ENCODE measurements at places on chromosomes 7 and 10. TPM values are rescaled to one million over a fixed set of nuclear protein-coding genes. Genes with fewer than 3 reads are reported as not detected.

Gene HOXA2
- 2.1 TPM for total RNA-seq

Gene ERVW-1
- total RNA-seq, result not detected

Gene EN2
- not detected for total RNA-seq

Gene GRM3
- total RNA-seq, result not detected

Gene GPC2
- total RNA-seq, result 0.49 TPM

Gene CPA4
- not detected for total RNA-seq

Gene ABCA13
- 0.35 TPM for total RNA-seq

Gene SLC16A12
- 1.9 TPM for total RNA-seq

DNA sequence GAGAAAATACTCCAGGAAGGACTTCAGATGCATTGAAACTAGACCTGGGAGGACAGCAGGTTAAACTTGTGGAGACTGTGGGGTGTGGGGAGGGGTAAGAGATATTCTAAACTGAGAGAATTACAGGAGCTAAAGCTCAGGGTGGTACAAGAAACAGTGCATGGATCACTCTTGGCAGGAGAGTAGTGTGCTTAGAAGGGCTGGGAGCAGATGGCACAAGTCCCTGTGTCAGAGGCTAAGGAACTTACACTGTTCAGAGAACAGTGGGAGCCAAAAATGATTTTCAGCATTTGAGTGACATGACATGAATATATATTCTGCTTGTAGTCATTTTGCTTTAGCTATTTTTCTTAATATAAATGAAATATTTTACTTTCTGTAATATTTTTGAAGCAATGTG, 36.0 kb upstream of the LAMB1 start:
- no peaks in the 10 kb centered on the region for H3K27me3 ChIP-seq
- H3K4me3 ChIP-seq, result no peak overlapping the region
- no peak for DNase-seq
- H3K4me1 ChIP-seq, result no peaks in the 10 kb centered on the region

DNA sequence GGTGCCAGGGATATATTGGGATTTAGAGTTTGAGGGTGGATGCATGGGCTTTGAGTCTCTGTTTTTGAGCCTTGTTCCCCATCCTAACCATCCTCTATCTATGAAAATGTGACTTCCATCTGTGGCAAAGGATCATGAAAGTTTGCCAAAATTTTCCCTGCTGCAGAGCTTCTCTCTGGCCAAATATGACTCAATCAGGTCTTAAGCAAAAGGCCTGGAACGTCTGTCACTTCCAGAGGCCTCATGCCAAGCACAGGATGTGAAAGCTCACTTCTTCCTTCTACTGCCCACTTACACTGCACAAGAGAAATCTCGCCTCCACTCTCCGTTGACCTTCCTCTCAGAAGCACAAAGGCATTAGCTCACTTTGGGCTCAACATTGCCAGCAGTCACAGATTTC, 696.9 kb upstream of the NRP1 start:
- H3K36me3 ChIP-seq, result no peaks in the 10 kb centered on the region
- H3K27me3 ChIP-seq, result no peaks in the 10 kb centered on the region
- no peak overlapping the region for H3K27ac ChIP-seq
- H3K4me3 ChIP-seq, result no peak overlapping the region
- DNase-seq, result no peak

GRCh38 chr7:30545791-30546555, 41.3 kb upstream of the GGCT start:
- DNase-seq, result no peak
- H3K36me3 ChIP-seq, result peaks cover 4% of the 10 kb centered on the region
- no peaks in the 10 kb centered on the region for H3K27me3 ChIP-seq

GRCh38 chr10:57898231-57898630, 369.5 kb downstream of the IPMK start:
- no peaks in the 10 kb centered on the region for H3K36me3 ChIP-seq
- no peaks in the 10 kb centered on the region for H3K27me3 ChIP-seq
- H3K4me3 ChIP-seq, result no peak overlapping the region
- no peaks in the 10 kb centered on the region for H3K4me1 ChIP-seq
- H3K27ac ChIP-seq, result no peak overlapping the region

DNA sequence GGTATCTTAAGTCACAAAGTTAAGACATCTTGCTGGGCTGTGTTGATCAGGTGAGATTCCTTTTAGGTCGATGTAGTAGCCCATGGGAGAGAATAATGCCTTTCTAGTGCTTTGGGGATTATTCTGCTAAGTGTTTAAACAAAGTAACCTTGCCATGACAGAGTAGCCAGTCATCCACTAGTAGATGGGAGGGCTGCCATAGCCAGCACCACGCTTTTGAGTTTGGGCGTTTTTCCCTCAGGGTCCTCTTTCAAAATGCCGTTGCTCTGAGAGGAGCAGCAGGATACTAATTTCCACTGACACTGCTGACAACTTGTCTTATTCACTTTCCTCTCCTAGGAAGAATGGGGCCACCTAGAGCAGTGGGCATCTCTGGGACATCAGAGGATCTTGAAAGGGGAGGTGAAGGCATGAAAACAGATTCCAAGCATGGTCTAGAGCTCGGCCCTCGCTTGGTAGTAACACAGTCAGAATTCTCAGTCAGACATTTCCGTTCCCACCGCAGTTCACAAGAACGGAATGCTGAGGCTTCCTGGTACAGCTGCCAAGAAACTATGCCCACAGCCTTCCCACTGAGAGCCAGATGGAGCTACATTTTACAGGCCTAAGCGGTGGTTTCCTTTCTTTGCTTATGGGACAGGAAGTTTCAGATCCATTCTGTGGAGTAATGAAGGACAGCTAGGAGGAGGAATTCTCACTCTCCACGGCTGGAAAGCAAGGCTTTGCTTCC, 15.3 kb upstream of the RSU1 start:
- no peak overlapping the region for H3K4me3 ChIP-seq
- H3K4me1 ChIP-seq, result peaks cover 5% of the 10 kb centered on the region
- no peaks in the 10 kb centered on the region for H3K27me3 ChIP-seq
- no peak for DNase-seq
- H3K36me3 ChIP-seq, result no peaks in the 10 kb centered on the region

GRCh38 chr10:132710036-132710686, 75.8 kb downstream of the NKX6-2 start:
- no peak overlapping the region for H3K4me3 ChIP-seq
- no peak overlapping the region for H3K27ac ChIP-seq

DNA sequence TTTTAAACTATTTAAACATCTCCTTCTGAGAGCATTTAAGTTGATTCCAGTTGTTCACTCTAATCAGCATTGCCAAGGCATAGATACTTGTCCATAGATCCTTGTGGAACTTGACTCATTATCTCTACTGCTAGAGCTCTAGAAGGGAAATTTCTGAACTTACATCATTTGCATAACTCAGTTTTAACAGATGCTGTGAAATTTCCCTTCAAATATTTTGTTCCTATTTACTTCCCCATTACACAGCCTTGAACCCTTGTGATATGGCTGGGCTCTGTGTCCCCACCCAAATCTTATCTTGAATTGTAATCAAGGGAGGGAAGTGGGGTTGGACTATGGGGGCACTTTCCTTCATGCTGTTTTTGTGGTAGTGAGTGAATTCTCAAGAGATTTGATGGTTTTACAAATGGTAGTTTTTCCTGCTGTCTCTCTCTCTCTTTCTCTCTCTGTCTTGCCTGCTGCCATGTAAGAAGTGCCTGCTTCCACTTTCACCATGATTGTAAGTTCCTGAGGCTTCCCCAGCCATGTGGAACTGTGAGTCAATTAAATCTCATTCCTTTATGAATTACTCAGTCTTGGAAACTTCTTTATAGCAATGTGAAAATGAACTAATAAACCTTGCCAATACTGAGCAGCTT, 25.4 kb downstream of the INSIG1 start:
- DNase-seq, result no peak
- no peak overlapping the region for H3K4me3 ChIP-seq
- no peak overlapping the region for H3K27ac ChIP-seq
- peaks cover 28% of the 10 kb centered on the region for H3K27me3 ChIP-seq
- no peaks in the 10 kb centered on the region for H3K4me1 ChIP-seq

DNA sequence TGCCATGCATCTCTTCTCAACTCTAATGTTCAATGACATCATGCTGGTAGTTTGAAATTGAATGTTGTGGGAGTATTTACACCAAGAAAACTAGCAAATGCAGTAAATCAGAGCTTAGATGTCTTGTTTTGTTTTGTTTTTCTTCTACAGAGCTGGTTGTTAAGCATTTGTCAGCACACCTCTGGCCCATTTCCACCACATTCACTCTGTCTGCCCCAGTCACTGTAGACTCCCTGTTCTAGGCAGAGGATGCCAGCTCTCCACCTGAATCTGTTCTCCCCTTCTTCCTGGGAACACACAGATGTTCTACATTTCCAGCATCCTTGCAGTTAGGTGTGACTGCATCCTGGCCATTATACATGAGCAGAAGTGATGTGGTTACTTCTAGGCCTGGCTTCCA, 4.1 kb upstream of the ARHGAP22 start:
- no peak overlapping the region for H3K27ac ChIP-seq
- H3K27me3 ChIP-seq, result no peaks in the 10 kb centered on the region
- peaks cover 4% of the 10 kb centered on the region for H3K4me1 ChIP-seq
- H3K36me3 ChIP-seq, result no peaks in the 10 kb centered on the region
- no peak for DNase-seq

GRCh38 chr10:50648935-50649227, 25.1 kb upstream of the SGMS1 start:
- H3K4me3 ChIP-seq, result no peak overlapping the region
- no peak for DNase-seq
- H3K27me3 ChIP-seq, result no peaks in the 10 kb centered on the region
- H3K36me3 ChIP-seq, result no peaks in the 10 kb centered on the region

DNA sequence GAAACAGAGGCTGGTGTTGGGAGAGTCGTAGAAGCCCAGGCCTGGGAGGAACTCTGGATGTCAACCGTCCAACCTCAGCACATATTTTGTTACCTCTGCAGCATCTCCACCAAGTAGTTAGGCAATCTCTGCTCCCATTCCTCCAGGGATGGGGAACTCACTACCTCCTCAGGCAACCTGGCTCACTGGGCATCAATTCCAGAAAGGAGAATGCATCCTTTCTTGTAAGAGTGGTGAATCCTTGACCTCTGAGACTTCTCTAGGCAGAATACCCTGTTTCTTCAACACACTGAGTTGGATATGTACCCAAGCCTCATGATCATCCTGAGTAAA, 136.7 kb upstream of the ZMIZ1 start:
- H3K4me3 ChIP-seq, result no peak overlapping the region
- no peak for DNase-seq
- H3K4me1 ChIP-seq, result peaks cover 24% of the 10 kb centered on the region
- H3K27ac ChIP-seq, result no peak overlapping the region

DNA sequence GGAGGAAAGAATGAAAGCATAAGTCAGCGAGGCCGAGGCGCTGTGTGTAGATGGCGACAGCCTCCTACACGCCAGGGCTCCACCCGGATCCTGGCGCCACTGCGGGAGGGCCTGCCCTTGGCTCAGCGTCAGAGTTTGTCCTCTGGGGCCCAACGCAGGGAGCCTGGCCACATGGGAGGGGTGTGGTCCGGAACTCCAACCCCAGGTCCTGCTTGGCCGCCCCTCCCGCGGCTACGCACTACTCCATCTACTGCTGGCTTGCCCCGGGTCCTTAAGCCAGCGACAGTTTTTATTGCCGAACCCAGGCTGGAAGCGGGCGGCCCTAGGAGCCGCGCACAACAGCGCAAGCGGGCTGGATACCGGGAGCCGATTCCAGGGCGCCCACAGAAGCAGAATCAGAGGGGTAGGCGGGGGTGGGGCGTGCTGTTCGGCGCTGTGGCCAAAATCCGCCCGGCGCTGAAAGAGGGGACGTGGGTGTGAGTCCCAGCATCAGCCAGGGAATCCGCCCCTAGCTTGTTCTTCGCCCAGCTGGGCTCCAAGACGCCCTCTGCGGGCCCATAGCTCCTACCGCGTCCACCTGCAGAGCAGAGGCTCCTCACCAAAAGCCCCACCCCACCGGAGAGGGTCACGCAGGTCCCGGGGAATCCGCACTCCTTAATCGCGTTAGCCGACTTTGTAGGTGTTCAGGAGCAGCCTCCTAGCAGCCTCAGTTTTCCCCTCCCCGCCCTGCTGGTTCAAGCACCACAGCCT, 4.5 kb downstream of the KAZALD1 start:
- peak; percentile 92 for DNase-seq
- no peaks in the 10 kb centered on the region for H3K36me3 ChIP-seq
- peak overlapping the region; percentile 60 for H3K4me3 ChIP-seq
- peaks cover 45% of the 10 kb centered on the region for H3K4me1 ChIP-seq
- H3K27me3 ChIP-seq, result no peaks in the 10 kb centered on the region
- peak overlapping the region; percentile 65 for H3K27ac ChIP-seq

GRCh38 chr10:132612571-132613504, 75.3 kb downstream of the INPP5A start:
- H3K27ac ChIP-seq, result no peak overlapping the region
- H3K27me3 ChIP-seq, result no peaks in the 10 kb centered on the region
- H3K4me3 ChIP-seq, result no peak overlapping the region
- no peaks in the 10 kb centered on the region for H3K36me3 ChIP-seq
- DNase-seq, result peak; percentile 46

- H3K27ac ChIP-seq, result no peak overlapping the region
- H3K4me1 ChIP-seq, result no peaks in the 10 kb centered on the region
- no peaks in the 10 kb centered on the region for H3K36me3 ChIP-seq
- H3K27me3 ChIP-seq, result no peaks in the 10 kb centered on the region
- no peak overlapping the region for H3K4me3 ChIP-seq
- DNase-seq, result no peak
Observed at GRCh38 chr10:112904000-112904399, 46.0 kb upstream of the TCF7L2 start.

GRCh38 chr7:67523713-67524112, 527.1 kb downstream of the TYW1 start:
- no peak for DNase-seq
- H3K36me3 ChIP-seq, result no peaks in the 10 kb centered on the region
- H3K27me3 ChIP-seq, result no peaks in the 10 kb centered on the region

DNA sequence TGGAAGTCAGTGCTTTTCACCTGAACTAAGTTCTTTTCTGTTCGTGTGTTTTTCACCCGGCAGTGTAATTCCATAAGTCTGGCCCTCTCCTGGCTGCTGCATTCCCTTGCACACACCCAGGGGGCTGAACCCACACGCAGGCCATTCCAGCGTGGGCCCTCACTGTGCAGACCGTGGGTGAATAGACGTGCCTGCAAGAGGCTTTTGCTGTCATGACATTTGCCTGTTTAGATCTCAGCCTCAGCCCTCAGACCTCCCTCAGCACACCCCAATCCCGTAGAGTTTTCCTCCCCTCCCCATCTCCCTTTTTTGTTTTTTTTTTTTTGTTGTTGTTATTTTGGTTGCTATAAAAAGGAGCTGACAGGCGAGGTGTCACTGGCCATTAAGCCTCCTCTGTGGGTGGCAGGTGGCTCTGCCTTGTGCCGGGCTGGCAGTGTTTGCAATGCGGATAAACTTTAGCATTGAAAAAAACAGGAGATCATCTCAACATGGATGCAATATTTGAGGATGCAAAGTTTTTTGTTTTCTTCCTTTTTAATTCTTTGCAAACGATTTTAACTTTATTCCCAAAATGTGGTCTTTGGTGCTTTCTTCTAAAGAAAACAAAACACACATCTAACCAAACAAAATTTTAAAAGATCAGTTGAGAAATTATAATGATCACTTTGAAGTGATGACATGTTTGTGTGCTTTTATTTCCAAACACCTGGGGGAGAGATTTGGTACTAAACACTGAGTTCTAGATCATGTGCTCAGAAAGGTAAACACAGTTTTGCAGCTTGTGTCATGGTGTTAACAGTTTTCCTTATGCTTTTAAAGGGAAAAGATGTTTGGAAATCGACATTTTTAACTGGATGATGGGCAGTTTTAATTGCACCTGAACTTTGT, 58.8 kb downstream of the WDR37 start:
- no peak for DNase-seq
- H3K4me3 ChIP-seq, result no peak overlapping the region
- no peak overlapping the region for H3K27ac ChIP-seq
- peaks cover 80% of the 10 kb centered on the region for H3K36me3 ChIP-seq

- DNase-seq, result no peak
- no peaks in the 10 kb centered on the region for H3K27me3 ChIP-seq
- no peak overlapping the region for H3K4me3 ChIP-seq
- H3K36me3 ChIP-seq, result no peaks in the 10 kb centered on the region
Observed at GRCh38 chr7:13235436-13235835, 548.0 kb downstream of the ARL4A start.
